ENCODE measurements at places on chromosomes 16 and 17. TPM values are rescaled to one million over a fixed set of nuclear protein-coding genes. Genes with fewer than 3 reads are reported as not detected.

ABCC6 gene
- total RNA-seq, result not detected

KRTAP2-3 gene
- total RNA-seq, result not detected

DNA sequence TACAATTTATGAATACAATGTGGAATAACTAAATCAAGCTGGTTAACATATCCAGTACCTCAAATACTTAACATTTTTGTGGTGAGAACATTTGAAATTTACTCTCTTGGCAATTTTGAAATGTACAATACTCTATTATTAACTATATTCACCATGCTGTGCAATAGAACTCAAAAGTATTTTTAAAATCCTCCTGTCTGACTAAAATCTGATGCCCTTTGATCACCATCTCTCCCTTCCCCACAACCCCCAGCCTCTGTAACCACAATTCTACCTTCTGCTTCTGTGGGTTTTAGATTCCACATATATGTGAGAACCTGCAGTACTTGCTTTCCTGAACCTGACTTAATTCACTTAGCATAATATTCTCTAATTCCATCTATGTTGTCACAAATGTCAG lies 71.6 kb upstream of the ALOX12 start:
- H3K27ac ChIP-seq, result no peak overlapping the region
- H3K4me1 ChIP-seq, result peaks cover 13% of the 10 kb centered on the region
- peaks cover 1% of the 10 kb centered on the region for H3K27me3 ChIP-seq
- DNase-seq, result peak; percentile 40
- H3K36me3 ChIP-seq, result no peaks in the 10 kb centered on the region
- H3K4me3 ChIP-seq, result no peak overlapping the region

DNA sequence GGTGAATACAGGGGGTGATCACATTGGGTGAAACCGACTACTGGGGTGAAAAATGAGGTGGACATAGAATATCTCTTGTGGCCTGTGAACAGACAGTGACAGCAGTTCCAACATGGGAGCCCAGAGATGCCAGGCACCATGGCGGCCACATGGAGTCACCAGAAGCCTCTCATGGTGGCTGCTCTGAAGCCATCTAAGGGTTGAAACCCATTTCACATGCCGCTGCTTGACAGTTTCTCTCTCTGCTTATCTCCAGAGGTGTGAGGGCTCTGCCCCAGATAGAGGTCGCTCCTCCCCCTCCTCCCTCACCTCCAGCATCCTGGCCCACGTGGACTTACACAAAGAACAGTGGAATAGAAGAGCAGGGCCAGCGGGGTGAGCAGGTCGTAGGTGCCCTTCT lies 37.9 kb upstream of the PIK3R6 start:
- DNase-seq, result no peak
- H3K4me1 ChIP-seq, result peaks cover 25% of the 10 kb centered on the region
- no peak overlapping the region for H3K4me3 ChIP-seq
- H3K27me3 ChIP-seq, result no peaks in the 10 kb centered on the region

- H3K27me3 ChIP-seq, result no peaks in the 10 kb centered on the region
- H3K27ac ChIP-seq, result peak overlapping the region; percentile 81
- H3K4me1 ChIP-seq, result peaks cover 73% of the 10 kb centered on the region
- H3K4me3 ChIP-seq, result no peak overlapping the region
- peaks cover 35% of the 10 kb centered on the region for H3K36me3 ChIP-seq
Measured at GRCh38 chr17:67386965-67387551, 10.0 kb downstream of the PITPNC1 start.
